Fibroblast of upper back skin (primary cell): ENCODE measurements at places on chromosomes 11 and 22.
A peak's percentile ranks its signal among the peaks of the same experiment; 100 is the strongest.

- DNase-seq = no peak
These were observed 15.3 kb upstream of the ZBTB16 start for GRCh38 chr11:114044042-114044871.

- DNase-seq = peak; percentile 47
These were observed 20.2 kb downstream of the C11orf96 start for GRCh38 chr11:43962383-43963278.

- no peak for DNase-seq
These were observed at the start of gene DNAJB7 for GRCh38 chr22:40862013-40862412. Gene DNAJB7 (minus strand): TSS chr22:40862113. CDS start chr22:40861994, 119 bp downstream.

DNA sequence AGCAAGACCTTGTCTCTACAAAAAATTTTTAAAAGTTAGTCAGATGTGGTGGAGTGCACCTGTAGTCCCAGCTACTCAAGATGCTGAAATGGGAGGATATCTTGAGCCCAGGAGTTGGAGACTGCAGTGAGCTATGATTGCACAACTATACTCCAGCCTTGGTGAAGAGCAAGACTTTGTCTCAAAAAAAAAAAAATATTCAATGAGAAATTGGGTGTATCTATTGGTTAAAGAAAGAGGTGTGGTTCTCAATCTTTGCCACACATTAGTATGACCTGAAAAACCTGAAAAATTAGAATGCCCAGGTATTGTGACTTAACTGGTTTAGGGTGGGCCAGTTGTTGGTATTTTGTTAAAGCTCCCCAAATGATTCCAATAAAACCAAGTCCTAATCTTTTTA is 32.4 kb downstream of the MTNR1B start:
- DNase-seq = no peak

- no peak for DNase-seq
These were observed 26.5 kb upstream of the SCARF2 start for GRCh38 chr22:20464096-20464614.

GRCh38 chr11:131629925-131630540 is 259.6 kb downstream of the NTM start:
- no peak for DNase-seq

DNA sequence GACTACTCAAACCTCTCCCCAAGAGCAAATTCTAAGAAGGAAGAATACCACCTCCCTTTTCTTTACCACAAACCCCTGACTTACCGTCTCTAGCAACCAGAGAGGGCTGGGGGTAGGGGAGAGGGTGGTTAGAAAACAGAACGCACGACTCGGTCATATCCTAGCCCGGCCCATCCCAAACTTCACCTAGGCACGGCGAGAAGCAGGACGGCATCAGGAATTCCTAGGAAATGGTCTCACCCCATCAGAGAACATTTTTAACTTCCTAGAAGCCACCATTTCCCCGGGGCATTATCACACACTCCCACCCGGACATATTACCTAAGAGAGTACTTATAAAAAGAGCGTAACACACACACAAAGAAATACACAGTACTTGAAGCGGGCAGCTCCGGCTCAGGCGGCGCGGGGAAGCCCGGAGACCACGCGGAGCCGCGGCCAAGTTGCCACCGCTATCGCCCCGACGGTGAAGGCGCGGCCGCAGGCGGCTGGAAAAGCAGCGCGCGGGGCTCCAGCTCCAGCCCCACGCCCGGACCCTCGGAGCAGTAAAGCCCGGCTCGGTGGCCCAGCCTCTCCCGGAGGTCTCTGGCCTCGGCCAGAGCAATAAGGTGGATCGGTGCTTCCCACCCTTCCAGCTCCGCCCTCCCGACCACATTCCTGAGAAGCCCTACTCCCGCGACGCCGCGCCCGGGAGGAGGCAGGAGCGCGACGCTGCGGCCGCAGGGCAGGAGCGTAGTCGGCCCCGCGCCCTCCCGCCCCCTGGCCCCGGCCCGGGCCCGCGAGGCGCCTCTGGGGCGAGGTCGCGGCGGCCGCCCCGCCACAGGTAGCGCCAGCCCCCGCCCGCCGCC is 878 bp downstream of the RRAS2 start:
- DNase-seq = peak; percentile 70

DNA sequence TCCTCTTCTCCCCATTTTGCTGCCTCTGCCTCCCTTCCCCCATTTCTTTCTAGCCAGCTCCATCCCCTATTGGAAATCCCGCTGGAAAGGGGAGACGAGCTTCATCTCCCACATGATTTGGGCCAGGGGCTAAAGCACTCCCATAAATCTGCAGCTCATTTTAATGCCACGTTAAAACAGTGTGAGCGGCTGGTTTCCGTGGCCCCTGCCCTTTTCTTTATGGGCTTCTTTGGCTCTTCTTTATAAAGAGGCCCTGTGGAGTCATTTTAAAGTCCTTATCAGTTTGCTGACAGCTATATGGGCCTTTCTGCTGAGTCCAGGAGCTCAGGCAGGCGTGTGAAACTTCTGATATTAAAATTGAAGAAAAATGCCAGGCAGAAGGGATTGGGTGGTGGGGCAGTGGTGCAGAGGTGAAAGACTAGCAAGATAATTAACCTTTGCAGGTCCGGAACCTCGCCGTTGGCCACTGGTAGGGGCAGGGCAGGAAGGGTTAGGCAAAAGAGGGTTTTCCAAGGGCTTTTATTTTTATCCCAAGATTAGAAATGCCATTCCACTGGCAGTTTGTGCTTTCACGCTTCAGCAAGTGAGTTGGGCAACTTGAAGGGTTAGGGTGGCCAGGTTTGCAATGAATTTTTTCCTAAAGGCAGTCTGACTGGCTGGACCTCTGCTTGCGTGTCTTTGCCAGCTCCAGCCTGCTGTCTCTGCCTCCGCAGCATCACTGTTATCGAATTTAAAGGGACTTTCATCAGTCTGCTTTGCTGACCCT is 44.3 kb downstream of the EXT2 start:
- DNase-seq = no peak

DNA sequence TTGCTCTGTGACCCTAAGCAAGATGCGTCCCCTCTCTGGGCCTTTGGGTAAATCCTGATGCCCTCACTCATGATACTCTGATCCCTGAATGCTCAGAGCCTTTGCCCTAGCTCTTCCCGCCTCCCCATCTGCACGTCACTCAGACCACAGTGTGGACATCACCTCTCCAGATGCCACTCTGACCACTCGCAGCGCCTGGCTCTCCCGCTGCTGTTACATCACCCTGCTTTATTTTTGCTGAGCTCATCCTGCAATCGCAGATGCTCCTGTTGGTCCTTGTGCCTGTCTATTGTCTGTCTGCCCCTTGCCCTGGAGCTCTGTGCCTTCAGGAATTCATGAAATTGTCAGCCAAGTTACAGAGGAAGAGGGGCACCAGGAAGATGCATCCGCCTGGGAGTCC is 5.5 kb downstream of the OSM start:
- DNase-seq = no peak

DNA sequence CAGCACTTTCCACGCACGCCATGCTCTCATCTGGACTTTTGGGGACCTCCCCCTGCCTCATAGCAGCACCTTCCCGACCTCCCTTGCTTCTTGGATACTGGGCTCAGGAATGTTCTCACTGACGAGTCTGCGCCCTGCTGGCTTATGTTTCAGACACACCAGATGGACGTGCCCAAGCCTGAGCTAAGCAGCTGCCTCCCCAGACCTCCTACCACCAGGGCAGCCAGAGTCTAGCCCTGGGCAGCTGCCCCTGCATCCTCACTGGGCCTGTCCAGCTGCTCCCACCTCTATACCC is 13.2 kb upstream of the RGL4 start:
- DNase-seq = no peak

DNA sequence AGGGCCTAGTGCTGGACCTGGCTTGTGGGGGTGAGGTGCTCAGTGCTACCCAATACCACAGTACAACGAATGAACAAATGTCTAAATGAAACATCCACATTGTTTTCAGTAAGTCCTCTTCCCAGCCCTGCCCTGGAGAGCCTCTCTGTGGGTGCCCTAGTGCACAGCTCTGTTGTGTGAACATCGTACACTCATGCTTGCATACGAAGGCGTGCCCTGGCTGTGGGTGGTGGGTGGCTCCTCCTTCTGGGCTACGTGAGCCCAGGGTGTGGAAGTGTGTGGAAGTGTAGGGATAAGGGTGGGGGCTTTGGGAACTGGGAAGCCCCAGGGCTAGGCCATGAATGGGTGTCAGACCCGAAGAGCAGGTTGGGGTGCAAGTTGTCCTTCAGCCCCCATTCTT is 592 bp upstream of the NLRX1 start:
- no peak for DNase-seq

DNA sequence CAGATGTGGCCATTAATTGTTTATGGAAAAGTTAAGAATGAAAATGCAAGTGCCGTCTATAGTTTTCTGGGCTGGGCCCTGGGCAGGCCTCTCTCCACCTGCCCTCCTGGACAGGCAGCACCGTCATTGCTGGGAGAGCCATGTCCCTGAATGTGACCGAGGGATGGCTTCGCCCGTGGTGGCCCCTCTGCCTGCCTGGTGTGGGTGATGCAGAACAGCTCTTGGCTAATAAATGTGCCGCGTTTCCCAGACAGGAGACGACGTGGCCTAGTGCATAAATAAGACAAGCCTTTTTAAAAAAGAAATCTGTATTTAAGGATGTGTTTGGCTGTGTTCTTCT is 407.3 kb downstream of the TBC1D22A start:
- no peak for DNase-seq

- no peak for DNase-seq
These were observed 10.0 kb upstream of the MTMR3 start for GRCh38 chr22:29872989-29873388.

- no peak for DNase-seq
These were observed 38.2 kb downstream of the BRD1 start for GRCh38 chr22:49789289-49790141.

GRCh38 chr11:121582296-121582695 is 129.5 kb upstream of the SORL1-AS1 start:
- DNase-seq = no peak

GRCh38 chr22:49023879-49024774 is 803.5 kb downstream of the BRD1 start:
- DNase-seq = no peak

DNA sequence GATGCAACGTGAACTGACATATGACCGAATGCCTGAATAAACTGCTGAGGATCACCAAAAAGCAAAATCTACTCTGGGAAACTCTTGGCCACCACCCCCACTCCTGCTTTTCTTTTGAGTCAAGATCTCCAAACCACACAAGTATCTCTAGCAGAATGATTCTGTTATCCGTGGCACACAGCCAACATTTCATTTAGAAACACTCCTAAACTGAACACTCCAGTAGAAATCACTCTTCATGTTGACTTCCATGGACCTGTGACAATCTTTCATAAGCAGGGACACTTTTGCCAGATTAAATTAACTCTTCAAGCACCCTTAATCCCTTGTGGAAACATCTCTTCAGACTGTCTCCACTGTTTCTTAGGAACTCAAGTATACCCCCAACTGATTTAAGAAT is 44.4 kb downstream of the VSIG10L2 start:
- peak; percentile 79 for DNase-seq

DNA sequence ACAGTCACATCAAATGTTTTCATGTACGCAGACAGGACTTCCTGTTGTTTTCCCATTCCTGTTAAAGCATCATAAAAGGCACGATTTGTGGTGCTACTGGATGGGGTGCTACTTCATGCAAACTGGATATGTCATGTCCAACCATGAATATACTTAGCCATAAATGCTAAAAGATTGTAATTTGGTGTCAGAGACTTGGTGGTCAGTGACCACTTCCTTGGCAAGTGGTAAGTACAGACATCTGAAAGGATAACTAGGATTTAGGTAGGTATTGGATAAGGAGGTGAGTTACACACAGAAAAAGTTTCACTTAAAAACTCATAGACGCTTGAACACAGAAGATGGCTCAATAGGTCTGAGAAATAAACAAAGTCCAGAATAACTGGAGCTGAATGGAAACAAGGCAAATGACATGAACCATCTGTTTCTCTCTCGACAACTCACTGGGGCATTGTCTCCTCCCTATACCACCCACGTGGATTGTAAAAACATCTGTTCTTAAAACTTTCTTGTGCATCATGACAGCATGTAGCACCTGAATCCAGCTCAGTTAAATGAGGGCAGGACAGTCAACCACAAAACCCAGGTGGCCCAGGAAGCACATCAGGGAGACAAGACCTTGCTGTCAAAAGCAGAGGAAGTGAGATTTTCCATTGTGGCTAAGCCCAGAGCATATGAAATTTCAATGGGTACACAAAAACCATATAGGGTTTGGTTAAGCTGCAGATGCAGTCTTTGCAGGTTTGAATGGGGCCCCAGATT is 22.1 kb upstream of the IGLL5 start:
- DNase-seq = no peak

- DNase-seq = peak; percentile 62
These were observed 250.3 kb downstream of the TBC1D22A start for GRCh38 chr22:47012589-47013370.

DNA sequence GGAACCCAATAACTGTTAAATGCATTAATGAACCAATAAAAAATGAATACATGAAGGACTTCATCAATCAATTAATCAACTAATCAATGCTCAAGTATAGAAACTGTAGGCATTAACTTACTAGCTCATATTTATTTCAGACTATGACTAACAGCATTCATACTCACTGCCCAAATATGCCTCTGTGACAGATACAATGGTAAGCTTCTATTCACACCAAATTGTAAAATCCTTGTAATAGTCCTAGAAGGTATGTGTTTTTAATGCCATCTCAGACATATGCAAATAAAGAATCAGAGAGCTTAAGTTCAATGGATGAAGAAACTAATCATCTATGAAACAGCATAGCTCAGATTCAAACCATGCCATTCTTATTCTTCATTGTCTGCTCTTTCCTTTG is 1253.6 kb upstream of the TENM4 start:
- no peak for DNase-seq

GRCh38 chr22:31100762-31101525 is 6.4 kb downstream of the SELENOM start:
- no peak for DNase-seq

DNA sequence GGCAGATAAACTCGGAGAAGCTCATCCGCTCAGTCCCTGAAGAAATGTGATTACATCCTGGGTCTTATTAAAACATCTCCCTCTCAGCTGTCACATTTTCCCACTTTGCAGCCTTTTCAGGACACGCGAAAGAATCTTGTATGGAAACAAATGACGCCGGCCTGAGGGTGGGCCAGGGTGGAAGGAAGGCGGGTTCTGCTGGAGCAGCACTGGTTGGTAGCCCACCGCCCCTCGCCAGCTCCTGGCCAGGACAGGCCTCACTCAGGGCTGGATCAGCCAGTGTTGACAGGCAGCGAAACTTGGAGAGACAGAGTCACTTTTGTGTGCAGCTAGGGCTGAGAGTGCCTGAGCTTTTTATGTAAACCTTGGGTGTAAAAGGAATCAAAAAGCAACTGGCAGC is 371.8 kb downstream of the TBC1D22A start:
- no peak for DNase-seq

- no peak for DNase-seq
These were observed 13.4 kb downstream of the DGCR2 start for GRCh38 chr22:19108807-19109197.

GRCh38 chr11:75369560-75370255 is 18.2 kb upstream of the ARRB1 start:
- DNase-seq = no peak

- no peak for DNase-seq
These were observed 81.3 kb upstream of the CADM1 start for GRCh38 chr11:115585361-115586024.
